CD4-positive, alpha-beta T cell treated with Interleukin-10 for 1 hour (primary cell): ENCODE measurements at places on chromosomes 11 and 22.
A peak's percentile ranks its signal among the peaks of the same experiment; 100 is the strongest.

DNA sequence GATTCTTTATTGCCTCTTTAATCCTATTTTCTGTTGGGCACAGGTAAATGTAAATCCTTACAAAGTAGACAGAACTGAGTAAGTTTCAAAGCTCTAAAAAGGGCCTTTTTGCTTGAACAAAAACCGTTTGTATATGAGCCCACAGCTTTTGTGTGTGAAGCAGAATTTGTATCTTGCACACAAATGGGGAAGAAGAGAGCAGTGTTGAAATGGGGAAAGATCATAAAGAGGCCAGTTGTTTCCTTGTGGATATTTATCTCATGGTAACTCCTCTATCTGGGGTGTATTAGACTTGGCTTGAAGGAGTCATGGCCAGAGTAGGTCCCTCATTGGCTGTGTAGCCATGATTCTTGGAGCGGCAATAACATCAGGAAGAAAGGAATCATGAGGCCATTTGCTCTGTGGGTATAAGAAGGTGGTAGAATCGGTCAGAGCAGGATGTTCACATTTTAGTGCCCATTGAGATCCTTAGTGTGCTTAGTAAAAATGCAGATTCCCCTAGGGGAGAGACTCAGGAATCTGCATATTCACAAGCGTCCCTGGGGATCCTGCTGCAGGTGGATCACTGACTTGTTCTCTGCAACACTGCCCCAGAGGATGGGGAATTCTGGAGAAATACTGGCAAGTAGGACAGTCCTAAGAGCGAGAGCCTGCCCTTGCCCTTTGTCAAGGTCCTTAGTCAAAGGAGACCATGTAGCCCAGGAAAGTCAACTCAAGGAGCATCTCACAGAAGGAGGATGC, 126.5 kb downstream of the LDLRAD3 start:
- no peak for DNase-seq

GRCh38 chr11:19793326-19793725, 80.7 kb downstream of the NAV2 start:
- DNase-seq = no peak

DNA sequence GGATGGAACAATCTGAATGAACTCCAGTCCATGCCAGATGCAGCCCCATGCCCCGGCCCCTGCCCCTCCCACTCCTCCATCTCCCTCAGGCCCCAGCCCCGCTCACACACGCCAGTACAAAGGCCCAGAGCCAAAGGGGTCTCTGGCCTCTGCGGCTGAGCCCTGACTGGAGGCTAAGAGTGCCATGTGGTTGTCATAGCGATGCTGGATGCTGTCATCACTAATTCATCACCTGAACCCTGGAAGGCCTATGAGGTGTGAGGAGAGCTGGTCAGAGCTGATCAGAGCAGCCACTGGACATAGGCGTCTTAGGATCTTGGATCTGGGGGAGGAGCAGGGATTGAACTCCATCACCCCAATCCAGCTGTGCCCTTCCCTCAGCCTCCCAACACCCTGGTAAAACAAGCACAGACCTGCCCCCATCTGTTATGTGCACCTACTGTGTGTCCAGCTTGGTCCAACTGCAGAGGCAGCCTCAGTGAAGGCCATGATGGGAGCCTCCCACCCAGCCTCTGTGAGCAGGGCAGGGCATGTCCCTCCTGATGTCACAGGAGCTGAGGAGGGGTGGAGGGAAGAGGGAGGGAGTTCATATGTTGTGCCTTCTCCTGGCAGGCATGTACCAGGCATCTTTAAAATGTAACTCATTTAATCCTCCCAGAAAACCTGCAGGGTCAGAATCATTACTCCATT, 16.7 kb downstream of the PDE2A start:
- no peak for DNase-seq

DNA sequence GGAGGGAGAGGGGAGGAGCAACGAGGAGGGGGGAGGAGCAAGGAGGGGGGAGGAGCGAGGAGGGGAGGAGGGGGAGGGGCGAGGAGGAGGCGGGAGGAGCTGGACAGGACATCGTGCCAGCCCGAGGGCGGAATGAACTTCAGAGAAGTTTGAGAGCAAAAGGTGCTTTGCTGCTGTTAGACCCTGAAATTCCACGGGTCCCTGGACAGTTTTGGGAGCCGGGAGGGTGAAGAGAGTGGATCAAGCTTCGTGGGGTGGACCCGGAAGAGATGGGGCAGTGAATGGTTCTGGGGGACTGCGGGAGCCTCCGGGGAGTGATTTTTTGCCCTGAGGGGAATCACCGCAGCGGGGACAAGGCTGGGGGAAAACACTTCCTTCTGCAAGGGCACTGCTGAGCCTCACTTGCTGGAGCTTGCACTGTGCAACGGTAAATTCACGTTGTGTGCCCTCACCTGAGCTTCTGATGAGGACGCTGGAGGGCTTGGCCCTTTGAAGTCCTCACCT, 10.7 kb upstream of the NLRP6 start:
- peak; percentile 59 for DNase-seq

DNA sequence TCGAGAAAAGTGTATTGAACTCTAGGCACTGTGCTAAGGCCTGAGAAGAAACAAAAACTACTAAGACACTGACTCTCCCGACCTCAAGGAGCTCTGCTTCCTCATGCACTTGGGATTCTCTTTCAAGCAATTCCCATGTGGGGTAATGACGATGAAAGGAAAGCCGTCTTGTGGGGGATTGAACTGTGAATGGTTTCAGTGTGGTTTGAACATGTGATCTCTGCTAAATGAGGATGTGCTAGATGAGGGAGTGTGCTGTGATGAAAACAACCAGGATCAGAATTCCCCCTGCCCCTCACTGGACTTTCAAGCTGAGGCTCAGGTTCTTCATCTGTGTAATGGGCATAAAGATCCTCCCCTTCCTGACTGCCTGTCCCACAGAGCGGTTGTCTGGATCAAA, 74.9 kb downstream of the DEPDC5 start:
- no peak for DNase-seq

GRCh38 chr22:42317008-42317407, 46.6 kb upstream of the TCF20 start:
- DNase-seq = peak; percentile 72

- no peak for DNase-seq
These were observed 129.1 kb downstream of the EHF start for GRCh38 chr11:34749666-34750659.

GRCh38 chr22:44391481-44392445, 79.0 kb upstream of the SHISAL1 start:
- DNase-seq = no peak

GRCh38 chr11:112087212-112087611, 539 bp downstream of the SDHD start:
- DNase-seq = no peak

- no peak for DNase-seq
These were observed at the start of gene LRP5 for GRCh38 chr11:68312117-68312779. Gene LRP5, plus strand, starts transcription at chr11:68312591. Its CDS starts 124 bp downstream, at chr11:68312715.

DNA sequence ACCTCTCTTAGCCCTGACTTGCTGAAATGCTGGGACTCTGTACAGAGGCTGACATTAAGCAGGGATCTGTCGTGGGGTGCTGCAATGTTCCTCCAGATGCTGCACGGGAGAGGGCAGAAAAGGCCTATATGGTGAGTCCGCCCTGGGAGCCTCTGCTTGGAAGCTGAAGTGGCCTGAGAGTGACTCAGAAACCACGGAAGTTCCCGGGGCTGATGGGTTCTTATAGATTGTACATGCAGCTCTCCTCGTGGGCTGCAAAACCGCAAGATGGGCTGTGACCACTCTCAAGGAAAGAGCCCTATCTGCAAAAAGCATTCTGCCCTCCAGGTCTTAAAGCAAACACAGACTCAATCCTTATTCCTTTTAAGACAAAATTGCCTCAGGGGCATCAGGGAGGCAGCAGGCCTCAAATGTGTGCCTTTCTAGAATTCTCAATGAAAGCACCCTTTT, 5.8 kb upstream of the SLC43A3 start:
- no peak for DNase-seq

DNA sequence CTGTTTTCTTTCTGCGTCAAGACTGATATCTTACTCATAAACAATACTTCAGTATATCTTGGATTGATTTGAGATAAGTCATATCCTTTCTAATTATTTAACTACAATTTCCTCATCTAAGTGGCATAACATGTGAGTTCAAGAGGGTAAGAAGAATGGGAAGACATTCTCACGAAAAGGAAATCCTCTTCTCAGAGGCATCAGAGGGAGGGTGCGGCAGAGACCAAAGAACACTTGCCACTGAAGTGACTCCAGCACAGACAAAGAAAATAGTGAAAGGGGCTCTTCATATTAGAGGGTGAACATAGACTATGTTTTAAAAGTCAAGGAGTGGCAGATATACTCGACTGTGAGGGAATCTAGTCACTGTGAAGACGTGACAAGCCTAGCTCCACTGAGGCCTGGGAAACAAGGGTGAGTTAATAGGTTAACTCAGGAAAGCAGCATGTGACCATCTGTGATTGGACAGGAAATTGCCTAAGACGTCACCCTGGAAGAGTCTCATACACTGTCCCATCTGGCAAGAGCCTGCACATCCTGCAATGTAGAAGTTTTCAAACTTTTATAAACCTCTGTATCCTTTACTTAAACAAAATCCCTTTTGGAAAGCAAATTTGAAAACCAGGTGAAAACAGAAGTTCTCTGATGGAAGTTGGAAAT, 1.9 kb upstream of the MMP1 start:
- no peak for DNase-seq

DNA sequence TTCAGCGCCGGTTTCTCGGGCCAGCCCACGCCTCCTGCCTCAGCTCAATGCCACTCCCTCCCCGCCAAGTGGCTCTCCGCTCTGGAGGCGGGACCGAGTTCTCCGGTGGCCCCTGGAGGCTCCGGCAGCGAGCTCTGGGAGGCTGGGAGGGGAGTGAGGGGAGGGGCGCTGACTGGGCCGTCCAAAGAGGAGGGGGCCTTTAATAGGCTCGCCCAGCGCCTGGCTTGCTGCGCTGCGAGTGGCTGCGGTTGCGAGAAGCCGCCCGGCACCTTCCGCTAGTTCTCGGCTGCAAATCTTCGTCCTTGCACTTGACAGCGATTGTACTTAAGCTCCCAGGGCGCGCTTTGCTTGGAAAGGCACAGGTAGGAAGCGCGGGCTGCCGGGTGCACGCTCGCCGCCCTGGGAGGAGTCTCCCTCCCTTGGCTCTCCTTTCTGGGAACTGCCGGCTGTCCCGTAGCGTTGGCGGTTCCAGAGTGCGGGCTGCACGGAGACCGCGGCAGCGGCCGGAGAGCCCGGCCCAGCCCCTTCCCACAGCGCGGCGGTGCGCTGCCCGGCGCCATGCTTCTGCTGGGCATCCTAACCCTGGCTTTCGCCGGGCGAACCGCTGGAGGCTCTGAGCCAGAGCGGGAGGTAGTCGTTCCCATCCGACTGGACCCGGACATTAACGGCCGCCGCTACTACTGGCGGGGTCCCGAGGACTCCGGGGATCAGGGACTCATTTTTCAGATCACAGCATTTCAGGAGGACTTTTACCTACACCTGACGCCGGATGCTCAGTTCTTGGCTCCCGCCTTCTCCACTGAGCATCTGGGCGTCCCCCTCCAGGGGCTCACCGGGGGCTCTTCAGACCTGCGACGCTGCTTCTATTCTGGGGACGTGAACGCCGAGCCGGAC, at the start of gene ADAMTS15:
TSS of gene ADAMTS15 (plus strand) at position 230 of the 894 bp plus-strand sequence. CDS start at position 559, 329 bp downstream.
- no peak for DNase-seq

DNA sequence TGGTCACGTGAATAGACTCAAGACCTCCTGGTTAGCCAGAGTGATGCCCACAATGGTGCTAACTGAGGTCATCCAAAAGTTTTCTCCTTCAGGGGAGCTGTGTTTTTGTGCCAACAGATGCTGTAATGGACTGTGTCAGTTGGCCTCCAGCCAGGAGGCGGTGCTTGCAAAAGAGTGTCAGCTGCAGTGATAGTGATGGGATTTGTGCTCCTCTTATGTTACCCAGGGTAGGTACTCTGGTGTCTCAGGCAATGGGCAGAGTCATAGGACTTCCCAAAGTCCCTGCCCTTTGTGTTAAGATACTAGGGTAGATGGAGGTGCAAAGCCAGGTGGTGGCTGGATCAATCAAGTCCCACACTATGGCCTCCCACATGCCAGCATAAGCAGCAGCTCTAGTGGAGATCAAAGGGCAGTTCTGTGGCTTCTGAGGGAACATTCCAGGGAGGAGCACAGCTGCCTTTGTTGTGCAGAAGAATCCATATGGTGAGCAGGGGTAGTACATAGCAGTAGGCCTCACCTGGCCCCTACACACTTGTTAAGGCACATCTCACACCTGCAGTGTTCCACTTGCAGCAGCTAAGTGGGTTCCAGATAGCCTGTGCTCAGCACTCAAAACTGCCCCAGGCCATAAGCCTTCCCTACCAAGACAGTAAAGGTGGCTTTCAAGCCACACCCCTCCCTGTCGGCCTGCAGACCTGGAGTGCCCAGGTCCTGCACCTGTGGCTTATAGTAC, 9.4 kb upstream of the FANCF start:
- no peak for DNase-seq

DNA sequence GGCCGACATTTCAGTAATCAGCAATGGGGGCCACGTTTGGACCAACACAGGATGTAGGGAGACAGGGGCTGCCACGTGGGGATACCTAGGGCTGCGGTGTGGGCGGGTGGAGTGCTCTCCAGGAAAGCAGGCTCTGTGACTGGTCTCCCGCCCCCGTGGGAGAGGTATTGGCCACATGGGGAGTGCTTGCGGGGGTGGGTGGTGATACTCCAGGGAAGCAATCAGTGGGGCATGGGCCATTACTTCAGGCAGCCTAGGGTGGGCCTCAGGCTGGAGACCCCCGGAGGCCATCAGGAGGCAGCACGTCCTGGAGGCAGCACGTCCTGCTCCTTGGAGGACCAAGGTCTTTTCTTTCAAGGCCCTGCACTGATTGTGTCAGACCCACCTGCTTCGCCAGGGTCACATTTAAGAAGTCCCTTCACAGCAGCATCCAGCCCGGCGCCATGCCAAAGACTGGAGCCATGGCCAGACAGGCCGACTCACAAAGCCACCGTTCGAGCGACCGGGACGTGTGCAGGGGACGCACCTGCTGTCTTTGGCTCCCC, 3.0 kb upstream of the MUC2 start:
- DNase-seq = no peak

DNA sequence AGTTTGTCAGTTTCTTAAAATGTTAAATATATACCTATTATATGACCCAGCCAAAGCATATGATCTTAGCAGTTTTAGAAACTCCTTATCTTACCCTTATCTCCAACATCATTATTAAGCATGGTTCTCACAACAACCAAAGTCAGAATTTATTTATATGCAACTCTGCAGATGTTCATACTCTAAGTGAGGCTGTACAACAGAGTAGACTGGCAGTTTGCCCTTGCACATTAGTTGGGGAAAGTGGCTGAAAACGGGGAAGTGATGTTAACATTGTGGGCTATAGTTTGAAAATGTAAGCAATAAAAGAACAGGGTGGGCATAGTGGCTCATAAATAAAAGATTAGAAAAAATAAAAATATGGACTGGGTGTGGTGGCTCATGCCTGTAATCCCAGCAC, 49.7 kb downstream of the ATG16L2 start:
- no peak for DNase-seq

DNA sequence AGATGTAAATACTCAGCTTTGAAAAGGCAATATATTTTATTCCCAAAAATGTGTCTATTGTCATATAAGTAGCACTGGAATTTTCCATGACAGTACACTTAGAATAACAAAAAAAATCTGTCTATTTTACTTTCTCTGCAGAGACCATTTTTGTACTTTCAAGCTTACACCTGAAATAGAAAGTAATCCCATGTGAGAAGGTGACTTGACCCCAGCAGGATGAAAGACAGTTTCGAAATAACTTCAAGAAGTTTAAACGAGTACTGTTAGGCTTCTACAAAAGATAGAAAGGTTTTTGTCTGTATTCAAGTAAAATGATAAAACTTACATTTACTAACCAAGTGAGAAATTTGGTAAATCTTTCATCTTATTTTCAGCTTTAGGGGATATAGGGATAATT, 259.9 kb upstream of the CTSC start:
- no peak for DNase-seq
